Esophagus squamous epithelium (tissue), 5 donors: ENCODE measurements at places on chromosomes 3 and 15.

- DNase-seq, result no peak
Measured at GRCh38 chr15:40111888-40112287, 3.2 kb upstream of the BMF start.

DNA sequence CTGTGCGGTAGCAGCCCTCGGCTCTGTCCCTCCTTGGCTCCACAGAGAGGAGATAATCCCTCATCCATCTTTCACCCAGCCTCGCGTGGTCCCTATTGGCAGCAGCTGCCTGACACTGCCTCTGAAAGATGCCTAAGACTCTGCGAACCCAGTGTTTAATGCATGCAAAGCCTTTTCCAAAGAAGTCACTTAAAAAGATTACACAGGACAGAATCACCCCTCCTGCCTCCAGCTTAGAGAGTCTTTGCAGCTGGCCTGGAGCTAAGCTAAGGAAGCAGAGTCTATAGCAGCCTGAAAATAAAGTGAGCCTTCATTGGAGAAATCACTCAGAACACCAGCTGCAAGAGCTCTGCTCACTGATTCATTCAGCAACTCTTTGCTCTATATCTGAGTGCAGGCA lies 247.2 kb downstream of the SHQ1 start:
- no peak for DNase-seq

DNA sequence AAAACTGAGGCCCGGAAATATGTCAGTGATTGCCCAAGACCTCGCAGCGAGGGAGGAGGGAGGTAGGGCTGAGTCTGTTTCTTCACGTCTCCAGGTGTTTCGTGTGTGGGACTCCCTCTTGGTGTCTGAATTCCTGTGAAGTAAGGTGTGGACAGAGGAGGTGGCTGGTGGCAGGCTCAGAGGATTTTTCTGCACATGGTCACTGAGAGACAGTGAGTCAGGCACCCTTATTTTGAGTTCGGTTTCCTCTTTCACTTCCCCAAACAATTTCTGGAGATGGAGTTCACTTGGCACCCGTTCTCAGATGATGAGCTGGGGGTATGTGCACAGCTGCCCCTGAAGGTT lies 46.3 kb upstream of the VPS8 start:
- DNase-seq, result no peak

- DNase-seq, result no peak
Measured at GRCh38 chr3:64195789-64196188, 29.5 kb downstream of the PRICKLE2 start.

- DNase-seq, result no peak
Measured at GRCh38 chr15:85800478-85801123, 5.9 kb upstream of the KLHL25 start.

- DNase-seq, result no peak
Measured at GRCh38 chr3:126547721-126548120, 11.0 kb downstream of the C3orf22 start.

DNA sequence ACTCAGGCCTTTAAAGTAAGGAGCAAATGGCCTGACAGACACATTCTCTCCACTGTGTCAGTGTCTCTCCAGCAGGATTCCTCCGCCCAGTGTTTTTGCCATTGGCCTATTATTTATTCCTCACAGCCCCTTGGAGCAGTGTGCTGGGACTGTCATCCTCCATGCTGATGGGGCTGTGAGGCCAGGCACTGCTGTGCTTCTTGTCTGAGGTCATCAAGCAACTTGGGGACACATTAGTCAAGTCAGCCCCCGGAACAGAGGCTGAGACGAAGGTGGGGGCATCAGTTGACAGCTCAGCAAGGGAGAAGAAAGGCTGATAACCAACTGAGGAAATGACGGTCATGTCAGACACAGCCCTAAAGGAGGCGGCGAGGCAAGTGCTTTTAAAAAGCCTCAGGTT lies 67.4 kb downstream of the XXYLT1 start:
- no peak for DNase-seq

- no peak for DNase-seq
Measured at GRCh38 chr3:38507120-38507519, 11.0 kb downstream of the EXOG start.

DNA sequence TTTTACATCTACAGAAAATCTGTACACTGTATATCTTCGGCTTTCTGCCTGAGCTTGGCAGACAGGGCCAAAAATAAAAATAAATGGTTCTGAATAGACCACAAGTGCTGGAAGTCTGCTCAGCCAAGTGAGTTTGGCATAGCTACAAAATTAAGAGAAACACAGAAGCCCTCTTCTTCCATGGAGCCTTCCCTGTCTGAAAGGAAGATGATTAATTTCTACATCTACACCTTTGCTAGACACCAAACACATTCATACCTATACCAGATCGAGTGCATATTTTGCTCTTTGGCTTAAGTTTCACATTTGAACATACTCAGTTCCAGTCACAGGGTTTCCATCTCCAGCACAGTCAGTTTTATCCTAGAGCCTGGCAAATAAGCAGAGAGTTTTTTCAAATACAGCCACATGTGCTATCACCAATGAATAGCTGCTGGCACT lies 224.6 kb downstream of the GREM1 start:
- no peak for DNase-seq

DNA sequence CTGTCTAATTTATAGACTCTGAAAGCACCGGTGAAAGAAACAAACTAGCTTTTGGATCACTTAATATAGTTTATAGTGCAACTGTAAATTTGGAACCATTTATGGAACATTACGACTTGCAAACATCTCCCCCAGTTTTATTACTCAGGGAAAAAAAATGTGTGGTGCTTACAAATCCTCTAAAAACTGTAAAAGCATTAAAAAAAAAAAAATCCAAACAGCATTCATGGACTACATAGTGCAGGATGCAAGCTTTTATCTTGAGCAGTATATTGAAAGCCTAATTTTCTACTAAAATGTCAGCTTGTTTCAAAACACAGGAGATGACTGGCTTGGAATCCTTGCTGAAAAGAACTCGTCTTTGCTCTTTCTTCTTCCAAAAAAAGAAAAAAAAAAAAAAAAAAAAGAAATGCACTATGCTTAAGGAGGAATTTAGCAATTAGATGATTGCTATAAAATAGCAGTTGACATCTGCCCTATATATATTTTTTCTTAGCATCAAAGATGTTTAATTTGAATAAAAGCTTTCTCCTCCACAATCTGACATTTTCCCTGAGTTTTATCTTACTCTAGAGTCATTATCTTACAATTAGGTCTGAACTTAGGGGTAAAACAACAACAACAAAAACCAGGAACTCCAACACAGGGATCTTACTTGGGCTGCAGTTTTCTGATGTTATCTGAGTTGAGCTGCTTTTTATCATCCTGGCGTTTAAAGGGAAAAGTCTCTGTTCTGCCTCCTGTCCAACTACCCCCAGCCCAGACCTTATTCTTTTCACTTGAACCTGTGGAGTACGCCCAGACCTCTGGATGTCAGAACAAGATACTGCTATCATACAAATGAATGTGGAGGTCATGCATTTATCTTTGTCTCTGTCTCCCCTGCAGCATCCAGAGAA lies 62.6 kb upstream of the PDZRN3 start:
- no peak for DNase-seq

DNA sequence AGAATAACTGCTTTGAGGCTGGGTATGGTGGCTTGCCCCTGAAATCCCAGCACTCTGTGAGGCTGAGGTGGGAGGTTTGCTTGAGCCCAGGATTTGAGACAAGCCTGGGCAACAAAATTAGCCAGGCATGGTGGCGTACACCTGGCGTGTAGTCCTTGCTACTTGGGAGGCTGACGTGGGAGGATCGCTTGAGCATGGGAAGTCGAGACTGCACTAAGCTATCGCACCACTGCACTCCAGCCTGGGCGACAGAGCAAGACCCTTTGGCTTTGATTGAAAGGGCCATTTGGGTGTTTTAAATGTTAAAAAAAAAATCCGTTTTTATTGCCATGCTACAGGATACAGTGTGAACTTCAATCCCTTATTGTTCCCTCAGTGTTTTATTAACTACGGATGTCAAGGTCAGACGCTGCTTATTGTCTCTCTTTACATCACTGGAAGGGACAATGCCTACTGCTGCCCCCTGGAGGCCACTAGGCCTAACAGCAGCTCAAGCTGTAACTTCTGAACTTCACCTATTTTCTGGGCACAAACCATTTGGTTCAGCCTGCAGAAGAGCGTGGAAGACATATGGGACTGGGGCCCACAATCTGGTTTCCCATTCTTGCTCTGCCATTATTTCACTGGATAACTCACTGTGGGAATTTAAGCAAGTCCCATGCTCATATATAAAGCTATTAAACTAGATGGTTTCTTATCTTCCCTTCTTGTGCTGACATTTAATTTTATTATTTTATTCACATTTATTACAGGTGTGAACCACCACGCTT lies 15.3 kb upstream of the IREB2 start:
- no peak for DNase-seq
